ENCODE measurements at places on chromosomes 3 and 15.

- no peak for DNase-seq
These were observed 50.7 kb upstream of the GOLGA6L2 start for GRCh38 chr15:23497710-23498111.

DNA sequence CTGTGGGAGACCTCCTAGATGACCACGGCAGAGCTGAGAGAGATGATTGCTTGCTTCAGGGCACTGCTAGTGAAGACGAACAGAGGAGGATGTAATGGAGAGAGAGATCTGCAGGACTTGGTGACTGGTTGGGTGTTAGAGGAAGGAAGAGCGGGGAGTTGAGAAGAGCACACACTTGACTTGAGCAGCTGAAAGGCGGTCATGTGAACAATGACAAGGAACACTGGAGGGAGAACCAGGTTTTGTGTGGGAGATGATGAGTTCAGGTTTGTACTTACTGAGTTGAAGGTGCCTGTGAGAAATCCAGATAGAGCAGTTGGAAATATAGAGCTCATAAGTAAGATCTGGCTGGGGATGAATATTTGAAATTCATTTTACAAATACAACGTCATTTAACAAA lies 40.3 kb downstream of the CDAN1 start:
- no peak for DNase-seq

DNA sequence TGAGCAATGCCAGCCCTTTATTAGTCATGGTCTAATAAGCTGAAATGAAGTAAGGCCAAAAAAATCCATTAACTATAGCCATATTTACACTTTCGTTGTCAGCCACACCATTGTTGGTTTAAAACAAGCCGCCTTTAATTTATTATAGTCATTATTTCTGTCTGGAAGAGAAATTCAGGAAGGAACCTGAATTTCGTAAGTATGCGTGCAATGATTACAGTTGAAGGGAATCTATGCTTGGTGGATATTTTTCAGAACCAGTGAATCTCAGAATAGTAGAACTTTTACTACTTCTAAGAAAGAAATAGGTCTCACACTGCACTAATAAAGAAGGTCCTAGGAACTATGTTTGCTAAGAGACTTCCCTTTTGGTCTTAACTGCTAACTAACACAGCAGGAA lies 59.1 kb downstream of the FAM43A start:
- DNase-seq: no peak

DNA sequence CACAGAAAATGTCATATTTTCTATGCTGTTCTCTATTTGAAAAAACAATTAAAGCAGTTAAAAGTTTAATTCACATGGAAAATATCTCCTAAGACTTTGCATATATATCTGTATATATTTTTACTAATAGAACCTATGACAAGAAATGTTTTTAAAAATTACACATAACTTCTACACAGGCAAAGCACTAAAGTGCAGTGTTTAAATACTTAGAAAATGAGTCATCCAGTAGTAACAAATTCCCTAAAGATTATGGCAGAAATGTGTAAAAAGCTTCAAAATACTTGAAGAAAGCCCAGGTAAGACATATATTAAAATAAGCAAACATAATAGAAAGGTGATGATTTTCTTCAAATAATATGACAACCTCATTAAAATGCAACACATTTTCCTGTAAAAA lies 236.6 kb downstream of the TBC1D5 start:
- DNase-seq: no peak

DNA sequence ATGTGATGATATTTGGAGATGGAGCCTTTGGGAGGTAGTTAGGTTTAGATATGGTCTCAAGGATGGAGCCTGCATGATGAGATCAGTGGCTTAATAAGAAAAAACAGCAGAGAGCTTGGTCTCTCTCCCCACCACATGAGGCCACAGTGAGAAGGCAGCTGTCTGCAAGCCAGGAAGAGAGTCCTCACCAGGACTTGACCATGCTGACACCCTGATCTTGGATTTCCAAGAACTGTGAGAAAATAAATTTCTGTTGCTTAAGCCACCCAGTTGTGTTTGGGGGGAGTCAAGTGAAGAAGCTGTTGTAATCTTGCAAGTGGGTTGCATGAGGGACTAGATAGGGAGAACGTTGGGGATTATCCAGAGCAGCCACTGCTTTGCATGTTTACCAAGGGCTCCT lies 62.3 kb upstream of the TNFAIP8L3 start:
- no peak for DNase-seq

DNA sequence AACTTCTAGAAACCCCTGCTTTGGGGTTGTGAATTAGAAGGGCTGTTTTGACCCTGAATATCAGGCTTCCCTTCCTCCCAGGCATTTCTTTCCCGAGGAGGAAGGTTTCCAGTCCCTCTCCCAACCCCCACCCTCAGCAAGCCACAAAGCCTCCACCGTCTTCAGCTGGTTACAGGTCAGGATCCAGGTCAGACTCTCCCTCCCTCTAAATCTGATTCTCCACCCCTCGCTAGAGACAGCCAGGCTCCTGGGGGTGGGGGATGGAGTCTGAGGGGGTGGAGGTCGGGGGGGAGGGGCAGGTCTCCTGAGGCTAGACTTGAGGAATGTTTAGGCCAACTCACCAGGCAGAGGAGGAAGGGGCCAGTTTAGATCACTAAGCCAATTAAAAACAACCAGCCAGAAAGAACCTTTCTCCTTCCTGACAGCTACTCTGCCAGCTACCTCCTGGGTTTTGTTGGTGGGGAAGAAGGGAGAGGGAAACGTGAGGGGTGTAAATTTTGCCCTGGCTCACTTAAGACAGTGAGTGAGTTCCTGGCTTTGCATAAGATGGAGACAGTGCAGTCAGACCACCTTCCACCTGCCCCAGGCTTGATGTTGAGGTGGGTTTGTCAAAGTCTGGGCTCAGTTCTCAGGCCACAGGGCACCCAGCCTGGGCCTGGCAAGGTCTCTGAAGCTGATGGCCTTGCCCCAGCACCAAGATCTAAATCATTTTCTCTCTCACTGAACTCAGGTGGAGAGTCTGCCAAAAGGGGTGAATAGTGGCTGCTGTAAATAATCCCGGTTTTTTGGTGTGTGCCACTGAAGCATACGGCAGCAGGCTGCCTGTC lies 19.5 kb downstream of the BMF start:
- no peak for DNase-seq

DNA sequence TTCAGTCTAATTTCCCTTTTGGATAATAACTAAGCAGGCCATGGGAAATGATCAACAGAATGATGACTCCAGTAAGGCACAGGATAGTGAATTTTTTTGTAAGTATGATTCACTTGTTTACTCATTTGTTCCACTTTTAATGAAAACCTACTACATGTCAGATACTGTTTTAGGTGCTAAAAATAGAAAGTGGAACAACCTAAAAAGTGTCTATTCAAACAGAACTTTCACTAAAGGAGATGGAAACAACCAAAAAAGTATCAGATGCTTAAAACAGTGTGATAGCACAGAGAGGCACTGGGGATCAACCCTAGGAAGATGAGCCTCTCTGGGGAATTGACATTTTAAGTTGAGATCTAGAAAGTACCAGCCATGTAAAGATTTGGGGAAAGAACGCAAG lies 11.1 kb downstream of the RYK start:
- no peak for DNase-seq

DNA sequence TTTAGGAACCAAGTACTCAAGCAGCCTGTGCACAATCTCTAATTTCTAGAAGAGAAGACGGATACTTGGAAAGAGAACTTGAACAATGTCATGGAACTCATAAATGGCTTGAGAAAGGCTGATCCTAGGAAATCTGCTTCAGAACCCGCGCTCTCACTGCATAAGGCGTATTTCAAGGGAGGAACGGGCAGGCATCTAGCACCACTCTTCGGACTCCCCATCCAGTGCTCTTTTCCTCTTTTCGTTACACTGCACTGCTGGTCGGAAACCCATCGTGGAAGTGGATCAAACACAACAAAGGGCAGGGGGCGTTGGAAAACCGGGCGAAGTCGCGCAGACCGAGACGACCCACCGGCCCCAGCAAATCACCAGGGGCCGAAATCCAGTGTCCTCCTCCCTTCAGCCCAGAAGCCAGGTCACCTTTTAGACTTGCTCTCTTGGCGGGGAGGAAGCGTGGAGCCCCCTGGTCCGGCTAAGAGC lies 539 bp upstream of the TLNRD1 start:
- no peak for DNase-seq

- DNase-seq: no peak
These were observed 59.1 kb upstream of the RASA2 start for GRCh38 chr3:141427764-141428163.

GRCh38 chr3:140953028-140953960 lies 11.7 kb downstream of the SLC25A36 start:
- DNase-seq: no peak

DNA sequence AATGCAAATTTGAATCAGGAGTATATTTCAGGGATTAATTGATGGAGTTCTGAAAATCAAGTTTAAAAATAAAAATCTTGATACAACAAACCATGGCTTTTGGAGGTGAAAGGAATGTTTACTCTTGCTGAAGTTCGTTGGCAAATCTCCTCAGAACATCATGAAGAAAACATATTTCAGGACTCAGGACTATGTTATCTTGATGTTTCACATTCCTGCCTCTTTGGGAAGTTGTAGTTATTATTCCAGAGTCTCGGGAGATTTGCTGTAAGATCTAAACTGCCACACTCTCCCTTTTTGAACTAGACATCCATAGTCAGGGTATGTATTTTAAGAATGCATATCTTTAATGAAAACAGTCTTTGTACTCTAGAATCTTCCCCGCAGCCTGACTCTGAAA lies 271.2 kb downstream of the RBMS3 start:
- DNase-seq: no peak

GRCh38 chr3:113585228-113585627 lies 52.9 kb downstream of the SIDT1 start:
- DNase-seq: no peak

DNA sequence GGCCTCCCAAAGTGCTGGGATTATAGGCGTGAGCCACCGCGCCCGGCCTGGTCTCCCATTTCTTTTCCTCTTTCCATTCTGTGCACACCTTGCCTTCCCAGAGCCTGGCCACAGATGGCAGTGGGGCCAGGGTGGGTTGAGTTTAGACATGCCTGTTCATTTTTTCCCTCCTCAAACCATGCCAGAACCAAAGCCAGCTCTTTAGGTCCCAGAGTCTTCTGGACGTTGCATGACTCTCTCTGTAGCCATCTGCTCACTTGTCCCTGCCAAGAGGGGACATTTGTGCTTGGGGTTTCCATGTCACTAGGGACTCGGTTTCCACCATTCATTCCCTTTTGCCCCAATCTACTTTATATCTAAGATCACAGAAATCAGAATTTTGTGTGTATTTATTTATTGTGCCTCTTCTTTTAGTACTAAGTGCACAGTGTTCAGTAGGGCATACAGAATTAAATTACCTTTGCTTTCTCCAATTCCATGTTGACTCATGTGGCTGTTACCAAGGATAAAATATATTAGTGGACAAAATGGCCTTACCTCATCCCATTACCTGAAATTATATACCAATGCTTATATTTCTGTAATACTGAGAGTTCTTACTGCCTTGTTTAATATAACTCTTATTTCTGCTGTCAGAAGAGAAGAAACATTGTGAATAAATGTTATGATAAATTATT lies 49.6 kb downstream of the USP13 start:
- DNase-seq: no peak

- DNase-seq: peak; percentile 63
These were observed 26.9 kb upstream of the EHHADH start for GRCh38 chr3:185280572-185281365.

DNA sequence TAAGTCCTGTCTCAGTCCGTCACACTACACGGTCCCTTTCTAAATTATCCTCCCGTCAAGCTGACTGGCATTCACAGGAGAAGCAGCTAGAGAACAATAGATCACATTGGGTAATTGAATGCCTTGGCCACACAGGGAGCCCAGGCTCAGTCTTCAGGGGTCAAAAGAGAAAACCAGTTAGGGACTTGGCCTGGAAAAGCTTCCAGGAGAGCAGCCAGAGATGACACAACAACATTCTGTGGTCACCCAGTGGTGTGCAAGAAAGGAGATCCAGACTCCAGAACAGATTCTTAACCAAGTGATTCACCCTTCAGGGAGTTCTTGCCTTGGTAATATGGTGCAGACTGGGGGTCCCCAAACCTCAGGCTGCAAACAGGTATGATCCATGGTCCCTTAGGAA lies 15.9 kb downstream of the ARHGAP31 start:
- no peak for DNase-seq

GRCh38 chr3:45868650-45869049 lies 17.7 kb upstream of the CCR9 start:
- DNase-seq: no peak

- DNase-seq: no peak
These were observed 245.1 kb downstream of the THRB start for GRCh38 chr3:24249523-24249922.

DNA sequence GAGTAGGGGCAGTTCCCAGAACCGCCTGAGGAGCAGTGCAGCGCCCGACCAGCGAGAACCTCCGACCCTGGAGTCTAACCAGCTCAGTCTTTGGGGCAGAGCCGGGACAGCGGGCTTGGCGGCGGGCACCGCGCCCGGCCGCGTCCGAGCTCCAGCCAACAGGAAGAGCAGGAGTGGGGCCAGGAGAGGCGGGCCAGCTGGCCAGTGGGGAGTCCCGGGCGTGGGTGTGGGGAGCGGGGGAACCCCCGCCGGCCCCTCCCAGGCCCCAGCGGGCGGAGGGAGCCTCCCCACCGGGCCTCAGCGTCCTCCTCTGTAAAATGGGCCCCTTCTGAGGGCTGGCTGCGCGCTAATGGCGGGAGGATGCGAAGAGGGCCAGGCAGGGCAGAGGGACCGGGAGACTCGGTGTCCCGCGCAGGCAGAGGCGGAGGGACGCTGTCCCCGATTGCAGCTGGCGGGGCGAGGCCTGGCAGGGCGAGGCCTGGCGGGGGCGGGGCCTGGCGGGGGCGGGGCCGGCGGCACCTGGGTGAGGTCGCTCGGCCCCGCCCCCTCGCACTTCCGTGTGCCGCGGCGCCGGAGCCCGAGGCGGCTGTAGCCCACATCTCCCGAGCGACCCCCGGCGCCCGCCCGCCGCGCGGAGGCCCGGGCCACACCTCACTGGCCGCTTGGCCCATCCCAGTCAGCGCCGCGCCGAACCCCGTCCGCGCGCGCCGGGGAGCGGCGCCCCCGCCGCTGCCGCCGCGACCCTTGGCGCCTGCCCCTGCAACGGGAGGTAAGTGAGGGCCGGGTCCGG lies at the start of gene PRKCD:
Gene PRKCD (plus strand): TSS at position 550 of the 790 bp plus-strand sequence. CDS start 17,214 bp downstream, outside the sequence.
- DNase-seq: peak; percentile 1

- no peak for DNase-seq
These were observed 60.6 kb upstream of the GCNT3 start for GRCh38 chr15:59550956-59551355.

DNA sequence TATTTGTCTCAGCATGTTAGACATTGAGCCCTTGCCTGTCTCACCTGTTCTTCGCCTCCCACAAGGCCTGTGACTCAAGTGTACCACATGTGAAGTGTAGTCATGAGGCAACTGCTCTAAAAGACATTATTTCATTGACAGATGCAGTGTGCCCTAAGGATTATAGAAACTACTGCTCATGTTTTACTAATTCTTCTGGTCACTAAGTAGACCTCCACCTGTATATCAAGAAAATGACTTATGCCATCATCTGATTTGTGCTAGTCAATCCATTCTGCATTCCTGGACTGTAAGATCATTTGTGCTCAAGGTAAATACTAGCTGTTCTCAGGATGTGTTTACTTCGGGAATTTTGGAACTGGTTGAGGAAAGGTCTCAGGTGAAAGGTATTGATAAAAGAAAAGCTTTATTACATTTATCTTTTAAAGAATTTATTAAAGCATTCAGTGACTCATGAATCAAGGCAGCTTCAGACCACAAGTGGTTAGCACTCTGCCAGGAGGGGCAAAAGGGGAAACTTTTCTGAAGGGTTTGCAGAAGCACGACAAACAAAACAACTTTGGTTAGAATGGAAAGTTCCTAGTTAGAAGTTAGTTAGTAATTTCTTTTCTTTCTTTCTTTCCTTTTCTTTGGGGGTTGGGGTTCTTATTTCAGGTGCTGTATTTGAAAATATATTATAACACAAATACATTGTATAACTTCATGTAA lies 465.3 kb upstream of the CBLB start:
- DNase-seq: no peak

All from NCI-H1694 treated with DMSO at 0.1 percent for 48 hours (cell line).